CD4-positive, alpha-beta T cell treated with Interleukin-1 beta for 1 hour (primary cell): ENCODE measurements at places on chromosomes 11 and 22.
A peak's percentile ranks its signal among the peaks of the same experiment; 100 is the strongest.

DNA sequence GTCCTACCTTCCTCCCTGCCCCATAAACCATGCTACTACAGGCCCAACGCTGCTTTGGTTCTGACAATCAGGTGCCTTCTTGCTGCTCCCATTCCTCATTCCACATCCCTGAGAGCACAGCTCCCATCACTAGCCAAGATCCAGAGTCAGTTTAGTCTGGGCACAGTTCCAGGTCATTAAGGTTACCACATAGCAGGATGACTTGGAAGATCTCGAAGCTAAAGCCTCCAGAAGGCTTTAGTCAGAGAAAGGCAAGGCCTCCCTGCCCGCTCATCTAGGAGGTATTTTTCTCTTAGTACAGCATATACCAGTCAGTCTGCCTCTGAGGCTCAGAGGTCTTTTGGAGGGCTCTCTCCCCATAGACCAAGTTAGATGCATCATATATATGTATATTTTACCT lies 30.3 kb downstream of the TRIM66 start:
- DNase-seq: no peak

- DNase-seq: no peak
Observed at GRCh38 chr11:108364159-108364558, 103.2 kb downstream of the C11orf65 start.

GRCh38 chr11:57140568-57140967 lies 41.2 kb upstream of the LRRC55 start:
- no peak for DNase-seq

DNA sequence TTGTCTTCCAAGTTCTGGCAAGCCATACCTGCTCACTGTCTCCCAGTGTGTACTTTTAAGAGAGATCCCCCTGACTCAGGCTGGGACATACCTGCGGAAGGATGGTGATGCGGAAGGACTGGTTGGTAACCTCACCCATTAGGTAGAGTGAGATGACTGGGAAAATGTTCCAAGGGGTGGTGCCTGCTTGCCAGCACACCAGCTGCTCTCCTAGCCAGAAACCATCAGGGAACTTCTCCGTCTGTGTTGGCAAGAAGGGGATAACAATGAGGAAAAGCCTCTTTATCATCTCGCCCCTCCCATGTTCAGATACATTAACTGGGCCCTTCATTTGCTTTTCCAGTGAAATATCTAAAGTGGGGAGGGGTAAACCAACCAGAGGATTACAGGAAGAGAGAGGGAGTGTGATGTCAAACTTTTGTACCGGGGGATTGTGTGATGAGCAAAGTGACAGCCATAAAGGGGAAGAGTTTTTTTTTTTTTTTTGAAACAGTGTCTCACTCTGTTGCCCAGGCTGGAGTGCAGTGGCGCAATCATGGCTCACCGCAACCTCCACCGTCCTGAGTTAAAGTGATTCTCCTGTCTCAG lies at the start of gene BACE1-AS:
Gene BACE1-AS, plus strand, starts transcription at position 538 of the 588 bp plus-strand sequence.
- no peak for DNase-seq

- DNase-seq: no peak
Observed at GRCh38 chr11:62132689-62133293, 9.0 kb downstream of the INCENP start.

GRCh38 chr11:63032457-63032856 lies 16.8 kb upstream of the SLC22A8 start:
- no peak for DNase-seq

GRCh38 chr11:127709960-127710359 lies 709.4 kb upstream of the KIRREL3 start:
- DNase-seq: no peak

DNA sequence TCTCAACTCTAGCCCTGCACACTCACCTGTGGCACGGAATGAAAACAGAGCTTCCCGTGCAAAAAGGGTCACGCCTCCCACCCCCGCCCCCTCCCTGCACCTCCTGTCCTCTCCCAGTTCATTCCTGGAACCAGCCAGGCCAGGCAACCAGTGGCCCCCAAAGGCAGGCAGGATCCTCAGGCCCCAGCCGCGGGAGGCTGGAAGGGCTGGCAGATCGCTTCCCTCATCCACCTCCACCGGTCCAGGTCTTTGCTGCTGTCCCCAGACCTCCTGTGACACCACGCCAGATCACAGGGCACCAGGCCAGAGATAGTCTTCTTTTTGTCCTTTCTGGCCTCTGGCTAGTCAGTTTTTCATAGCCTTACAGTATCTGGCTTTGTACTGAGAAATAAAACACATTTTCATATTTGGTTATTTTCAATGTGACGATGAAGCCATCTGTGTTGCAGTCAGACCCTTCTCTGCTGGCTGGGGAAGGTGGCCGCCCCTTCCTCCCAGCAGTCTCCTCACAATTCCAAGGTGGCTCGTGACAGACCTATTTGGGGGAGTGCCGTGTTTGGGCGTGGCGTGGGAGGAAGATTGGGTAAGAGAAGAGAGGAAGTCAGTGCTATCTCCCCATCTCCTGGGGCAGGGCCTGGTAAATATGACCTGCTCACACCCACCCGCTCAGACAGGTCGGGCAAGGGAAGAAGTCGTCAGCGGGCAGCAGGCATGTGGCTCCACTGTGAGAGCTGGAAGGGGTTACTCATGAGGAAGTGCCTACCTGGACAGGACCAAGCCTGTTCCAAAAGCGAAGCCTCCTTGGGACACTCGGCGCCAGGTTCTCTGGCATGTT lies 9.1 kb downstream of the SSH3 start:
- DNase-seq: peak; percentile 51

DNA sequence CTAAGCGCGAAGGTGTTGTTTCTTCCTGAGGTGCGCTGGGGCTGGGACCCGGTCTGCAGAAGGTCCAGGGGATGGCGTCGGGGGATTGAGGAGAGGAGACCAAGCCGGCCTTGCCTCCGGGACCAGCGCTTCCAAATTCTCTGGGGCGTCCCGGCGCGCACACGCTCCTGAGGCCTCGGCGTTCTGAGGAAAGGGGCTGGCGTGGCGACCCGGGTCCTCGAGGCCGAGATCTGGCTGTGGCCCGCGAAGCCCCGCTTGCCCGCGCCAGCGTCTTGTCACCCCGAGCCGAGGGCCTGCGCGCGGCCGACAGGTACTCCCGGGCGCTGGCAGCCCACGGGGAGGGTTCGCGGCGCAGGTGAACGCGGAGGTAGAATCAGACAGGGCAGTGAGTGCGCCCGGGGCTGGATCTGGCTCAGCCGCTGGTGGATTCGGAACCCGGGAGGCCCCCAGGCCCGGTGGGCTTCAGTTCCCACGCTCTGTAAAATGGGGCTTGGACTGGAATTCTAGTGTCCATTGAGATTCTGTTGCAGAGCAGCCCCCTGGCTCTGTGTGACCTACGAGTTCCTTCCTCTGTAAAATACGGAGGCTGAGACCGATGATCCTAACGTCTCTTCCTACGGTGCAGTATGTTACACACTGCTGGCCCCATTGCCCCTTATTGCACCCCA lies 14.7 kb downstream of the SSH3 start:
- no peak for DNase-seq

DNA sequence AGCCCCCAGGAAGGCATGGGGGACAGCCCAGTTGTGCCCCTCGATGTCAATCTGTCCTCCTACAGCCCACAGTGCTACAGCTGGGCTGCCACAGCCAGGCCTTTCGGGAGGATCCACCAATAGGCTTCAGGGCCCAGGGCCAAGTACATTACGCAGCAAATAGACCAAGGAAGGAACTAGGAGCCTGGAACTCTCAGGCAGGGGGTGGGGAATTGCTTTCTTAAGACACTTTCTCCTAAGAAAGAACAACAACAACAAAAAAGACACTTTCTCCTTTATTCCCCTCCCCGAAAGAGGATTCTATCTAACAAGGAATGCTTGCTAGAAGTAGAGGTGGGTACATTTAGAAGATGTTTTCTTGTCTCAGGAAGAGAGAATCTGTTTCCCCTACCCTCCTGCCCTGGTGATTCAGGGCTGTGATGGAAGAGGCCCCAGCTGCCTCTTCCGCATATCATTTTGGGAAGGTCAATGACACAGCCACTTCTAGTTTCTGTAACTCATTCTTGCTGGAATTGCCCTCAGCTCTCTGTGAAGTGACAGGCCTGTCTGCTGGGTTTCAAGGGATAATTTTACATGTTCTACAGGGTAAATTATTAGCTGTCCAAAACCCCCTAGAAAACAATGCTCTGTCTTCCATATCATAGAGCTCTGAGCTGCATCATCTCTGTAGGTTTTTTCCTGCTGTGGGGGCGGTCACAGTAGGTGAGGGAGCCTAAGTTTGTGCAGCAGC lies 6.0 kb upstream of the MALAT1 start:
- DNase-seq: no peak

GRCh38 chr11:78424334-78425270 lies 7.0 kb upstream of the GAB2 start:
- DNase-seq: peak; percentile 39

GRCh38 chr11:93238956-93239355 lies 41.2 kb upstream of the SLC36A4 start:
- no peak for DNase-seq

- DNase-seq: peak; percentile 32
Observed at GRCh38 chr11:3984896-3985295, 109.7 kb upstream of the RRM1 start.

DNA sequence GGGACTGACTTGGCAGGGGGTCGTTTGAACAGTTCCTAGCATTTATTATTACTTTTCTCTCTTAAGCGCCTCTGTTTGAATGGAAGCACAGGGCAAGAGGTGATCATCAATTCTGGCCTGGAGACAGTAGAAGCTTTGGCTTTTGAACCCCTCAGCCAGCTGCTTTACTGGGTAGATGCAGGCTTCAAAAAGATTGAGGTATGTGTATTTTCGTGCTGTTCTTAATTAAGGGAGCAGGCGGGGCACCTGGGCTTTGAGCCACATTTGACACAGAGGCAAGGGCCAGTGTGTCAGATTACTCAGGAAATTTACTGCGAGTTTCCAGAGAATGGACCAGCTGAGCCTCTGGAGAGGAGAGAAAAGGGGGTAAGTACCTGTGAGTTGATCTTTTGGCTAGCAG lies 102.4 kb upstream of the SORL1-AS1 start:
- DNase-seq: no peak

- no peak for DNase-seq
Observed at GRCh38 chr11:64466115-64466718, 107.3 kb downstream of the RPS6KA4 start.

GRCh38 chr11:75029836-75030631 lies 41.3 kb downstream of the NEU3 start:
- DNase-seq: no peak

- no peak for DNase-seq
Observed at GRCh38 chr11:94199136-94200130, 70.8 kb downstream of the PANX1 start.

DNA sequence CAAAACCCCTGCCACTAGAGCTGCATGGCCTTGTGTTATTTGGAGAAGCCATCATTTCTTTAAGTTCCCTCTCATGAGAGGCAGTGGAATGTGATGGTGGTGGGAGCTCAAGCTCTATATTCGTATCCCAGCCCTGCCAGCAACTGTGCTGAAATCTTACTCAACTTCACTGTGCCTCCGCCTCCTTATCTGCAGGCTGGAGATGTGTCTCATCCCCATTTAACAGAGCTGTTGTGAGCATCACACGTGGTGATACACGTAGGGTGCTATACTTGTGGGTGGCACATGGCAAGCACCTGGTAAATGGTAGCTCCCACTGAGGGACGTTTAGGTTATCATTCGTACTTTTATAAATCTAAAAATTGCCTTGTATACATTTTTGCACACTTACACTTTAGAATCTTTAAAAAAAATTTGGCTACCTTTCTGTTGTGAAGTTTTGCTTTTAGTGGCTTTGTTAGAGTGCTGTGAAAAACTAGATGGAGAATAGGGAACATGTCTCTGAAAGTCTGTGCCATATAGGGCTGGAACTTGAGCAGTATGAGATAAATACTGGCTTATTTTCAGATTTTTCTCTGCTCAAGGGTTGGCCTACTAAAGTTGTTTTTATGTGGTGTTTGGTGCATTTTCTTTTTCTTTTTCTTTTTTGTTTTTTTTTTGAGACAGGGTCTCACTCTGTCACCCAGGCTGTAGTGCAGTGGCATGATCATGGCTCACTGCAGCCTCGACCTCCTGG lies 23.2 kb downstream of the TNRC6B start:
- no peak for DNase-seq

DNA sequence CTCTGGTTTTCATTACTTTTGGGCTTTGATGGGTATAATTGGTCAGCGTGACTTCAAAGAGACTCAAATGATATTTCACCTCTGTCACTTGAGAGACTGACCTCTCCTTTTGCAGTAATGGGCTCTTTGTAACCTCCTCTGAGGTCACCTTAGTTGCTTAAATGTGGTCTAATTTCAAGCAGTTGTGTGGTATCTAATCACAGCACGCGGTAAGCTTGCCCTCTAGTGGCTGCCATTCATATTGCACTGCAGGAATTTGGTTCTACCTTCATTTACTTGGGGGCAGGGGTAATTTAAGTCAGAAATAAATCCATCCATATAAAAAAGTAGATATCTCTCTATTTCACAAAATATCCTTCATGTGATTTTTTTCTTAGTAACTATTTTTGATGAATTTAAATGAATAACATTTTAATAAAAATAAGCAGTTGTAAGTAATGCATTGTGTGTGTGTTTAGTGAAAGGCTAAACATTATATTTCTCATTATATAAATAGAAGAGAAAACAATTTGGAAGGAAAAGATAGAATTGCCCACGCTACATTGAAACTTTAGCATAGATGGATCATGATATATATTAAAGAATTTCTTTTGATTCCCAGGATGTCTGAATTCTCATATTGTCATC lies 55.0 kb upstream of the ANO3 start:
- DNase-seq: peak; percentile 15

DNA sequence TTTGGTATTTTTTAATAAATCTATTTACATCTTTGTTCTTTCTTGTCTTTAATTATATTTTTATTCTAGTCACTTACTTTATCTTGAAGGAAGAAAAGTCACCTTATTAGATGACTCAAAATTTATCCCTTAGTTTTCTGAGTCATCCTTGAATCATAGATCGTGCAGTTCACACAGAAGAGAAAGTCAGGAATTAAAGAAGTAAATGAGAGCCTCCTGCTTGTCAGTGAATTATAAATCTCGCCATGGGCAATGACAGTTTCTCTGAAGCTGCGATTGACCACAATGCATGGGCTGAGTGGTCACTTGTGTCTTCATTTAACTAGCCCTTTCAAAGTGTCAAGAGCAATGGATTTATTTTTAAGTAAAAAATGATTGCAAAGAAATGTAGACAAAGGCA lies 91.2 kb downstream of the LUZP2 start:
- no peak for DNase-seq

GRCh38 chr11:109956124-109956793 lies 136.9 kb upstream of the ZC3H12C start:
- no peak for DNase-seq

DNA sequence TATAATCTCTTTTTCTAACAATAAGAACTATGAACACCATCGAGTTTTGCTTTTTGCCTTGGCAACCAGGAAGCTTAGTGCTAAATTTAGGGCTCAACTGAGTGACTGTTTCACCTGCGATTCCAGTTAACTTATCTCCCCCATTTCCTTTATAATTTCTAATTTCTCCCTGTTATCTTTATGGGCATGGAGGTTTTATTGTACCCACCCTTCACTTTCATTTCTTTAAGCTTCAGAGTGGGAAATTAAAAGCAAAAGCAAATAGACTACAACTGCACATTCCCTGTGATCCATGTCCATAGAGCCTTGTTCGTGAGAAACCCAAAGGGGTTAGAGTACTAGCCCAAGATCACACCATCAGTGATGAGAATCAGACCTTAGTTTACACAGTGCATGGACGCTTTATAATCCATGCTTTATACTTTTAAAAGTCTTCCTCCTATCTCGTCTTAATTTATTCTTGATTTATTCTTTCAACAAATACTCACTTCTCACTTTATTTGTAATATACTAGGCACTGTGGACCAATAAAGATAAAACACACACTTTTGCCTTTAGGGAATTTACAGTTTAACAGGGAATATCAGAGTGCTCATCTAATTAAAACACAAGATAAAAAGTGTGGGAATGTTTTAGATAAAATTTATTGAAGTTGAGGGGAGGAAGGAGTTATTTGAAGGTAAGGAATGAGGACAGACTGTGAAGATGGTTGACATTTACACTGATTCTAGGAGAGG lies 40.6 kb downstream of the ADAMTS15 start:
- DNase-seq: no peak
